H1 (cell line): ENCODE measurements at places on chromosomes 2 and 18. TPM values are rescaled to one million over a fixed set of nuclear protein-coding genes. Genes with fewer than 3 reads are reported as not detected.

- DNase-seq: no peak
Observed at GRCh38 chr18:44637210-44638033, 43.3 kb upstream of the SETBP1 start.

DNA sequence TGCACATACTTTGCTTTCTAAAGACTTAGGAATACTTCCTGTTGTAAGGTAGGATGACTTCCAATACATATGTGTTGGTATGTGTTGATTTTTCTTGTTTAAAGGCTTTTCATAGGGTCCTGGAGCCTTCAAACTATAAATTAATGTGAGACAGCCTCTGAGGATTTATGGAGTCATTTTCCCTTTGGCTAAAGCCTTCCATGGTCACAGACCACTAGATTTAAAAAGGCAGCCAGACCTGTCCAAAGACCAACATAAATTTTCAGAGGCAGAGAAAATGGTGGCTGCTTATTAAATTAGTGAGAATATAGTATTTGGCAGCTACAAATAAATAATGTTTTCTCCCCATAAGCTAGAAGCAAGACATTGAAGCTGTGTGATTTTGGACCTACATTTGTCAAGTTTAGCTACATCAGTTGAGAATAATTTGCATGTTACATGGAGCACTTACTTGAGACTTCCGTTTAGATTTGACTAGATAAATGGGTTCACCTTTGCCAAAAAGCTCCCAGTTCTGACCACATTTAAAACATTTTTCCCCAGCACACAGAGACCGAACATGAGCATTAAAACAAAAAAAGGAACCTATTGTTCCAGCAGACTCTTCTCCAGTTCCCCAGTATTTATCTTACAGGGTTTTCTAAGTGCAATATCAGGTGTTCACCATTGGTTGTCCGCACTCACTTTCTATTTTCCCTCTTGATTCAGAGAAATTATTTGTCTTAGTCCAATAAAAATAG is 402.9 kb downstream of the PARD3B start:
- DNase-seq: no peak

DNA sequence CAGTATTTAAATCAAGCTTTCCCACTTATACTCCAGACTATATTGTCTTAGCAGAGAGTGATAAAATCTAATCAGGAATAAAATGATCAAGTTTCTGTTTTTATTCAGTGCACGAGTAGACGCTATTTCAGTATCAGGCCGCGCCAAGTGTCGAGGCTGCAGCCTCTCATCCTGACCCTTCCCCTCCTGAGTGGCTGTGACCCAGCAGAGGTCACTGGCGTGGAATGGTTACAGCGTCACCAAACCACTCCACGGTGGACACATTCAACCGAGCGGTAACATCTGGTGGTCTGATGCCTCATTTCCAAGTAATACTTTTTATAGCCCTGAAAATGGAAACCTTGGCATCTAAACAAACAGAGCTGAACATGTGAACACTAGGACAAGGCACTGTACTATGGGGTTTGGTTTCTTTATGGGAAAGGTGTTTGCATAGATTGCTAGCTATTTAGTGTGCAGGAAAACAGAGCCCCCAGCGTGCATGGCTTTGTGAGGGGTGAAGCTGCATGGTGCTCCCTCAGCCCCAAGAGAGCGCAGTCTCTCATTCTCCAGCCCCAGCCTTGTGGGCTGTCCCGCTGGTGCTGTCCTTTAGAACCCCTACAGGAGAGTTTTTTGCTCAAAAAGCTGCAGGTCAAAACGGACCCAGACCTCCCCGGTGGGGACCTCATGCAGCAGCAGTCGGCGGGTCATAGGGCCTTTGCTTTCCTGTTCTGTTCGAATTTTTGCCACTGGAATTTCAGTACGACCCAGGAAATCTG is 28.4 kb downstream of the FAM228A start:
- no peak for DNase-seq

GRCh38 chr18:13511961-13512577 is 214.3 kb downstream of the FAM210A start:
- DNase-seq: no peak

Gene FIGN
- total RNA-seq: 21.5 and 22.8 TPM in 2 replicates

Gene MYOM1
- 0.32 and 0.78 TPM in 2 replicates for total RNA-seq

Gene ALPP
- 0.15 TPM in 1 of 2 replicates, not detected in the other for total RNA-seq
